ENCODE measurements at places on chromosomes 16 and 17.

DNA sequence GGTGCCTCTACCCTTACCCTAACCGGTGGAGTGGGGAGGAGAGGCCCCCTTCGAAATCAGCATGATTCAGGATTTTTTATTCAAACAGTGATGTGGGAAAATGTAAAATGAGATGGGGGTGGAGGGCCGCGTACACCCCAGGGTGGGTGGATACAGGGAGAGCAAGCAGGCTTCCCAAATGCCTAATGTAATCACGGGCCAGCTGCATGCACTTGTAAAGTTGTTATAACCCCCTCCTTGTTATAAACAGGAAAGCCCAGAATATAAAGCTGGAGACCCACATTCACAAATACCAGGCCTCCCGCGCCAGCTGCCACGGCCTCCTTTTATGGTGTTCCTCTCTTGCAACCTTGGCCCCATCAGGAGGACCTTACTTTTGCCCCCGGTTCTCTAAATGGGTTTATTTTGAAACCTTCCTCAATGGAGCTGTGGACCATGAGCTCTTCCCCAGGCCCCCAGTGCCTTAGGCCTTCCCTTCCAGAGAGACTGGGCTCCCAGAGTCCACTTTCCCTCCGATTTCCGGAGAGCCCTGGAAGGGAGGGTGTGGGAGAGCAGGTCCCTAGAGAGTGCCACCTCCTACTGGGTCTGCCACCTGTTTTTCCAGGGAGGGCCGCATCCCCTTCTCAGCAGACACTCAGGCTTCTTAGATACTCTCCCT is 906 bp upstream of the FOXL1 start:
- no peak for DNase-seq

GRCh38 chr16:54171626-54172537 is 114.7 kb downstream of the IRX3 start:
- no peak for DNase-seq

GRCh38 chr17:28675490-28675889 is 13.5 kb downstream of the SUPT6H start:
- no peak for DNase-seq

GRCh38 chr17:76318586-76318985 is 10.5 kb upstream of the QRICH2 start:
- DNase-seq: no peak

DNA sequence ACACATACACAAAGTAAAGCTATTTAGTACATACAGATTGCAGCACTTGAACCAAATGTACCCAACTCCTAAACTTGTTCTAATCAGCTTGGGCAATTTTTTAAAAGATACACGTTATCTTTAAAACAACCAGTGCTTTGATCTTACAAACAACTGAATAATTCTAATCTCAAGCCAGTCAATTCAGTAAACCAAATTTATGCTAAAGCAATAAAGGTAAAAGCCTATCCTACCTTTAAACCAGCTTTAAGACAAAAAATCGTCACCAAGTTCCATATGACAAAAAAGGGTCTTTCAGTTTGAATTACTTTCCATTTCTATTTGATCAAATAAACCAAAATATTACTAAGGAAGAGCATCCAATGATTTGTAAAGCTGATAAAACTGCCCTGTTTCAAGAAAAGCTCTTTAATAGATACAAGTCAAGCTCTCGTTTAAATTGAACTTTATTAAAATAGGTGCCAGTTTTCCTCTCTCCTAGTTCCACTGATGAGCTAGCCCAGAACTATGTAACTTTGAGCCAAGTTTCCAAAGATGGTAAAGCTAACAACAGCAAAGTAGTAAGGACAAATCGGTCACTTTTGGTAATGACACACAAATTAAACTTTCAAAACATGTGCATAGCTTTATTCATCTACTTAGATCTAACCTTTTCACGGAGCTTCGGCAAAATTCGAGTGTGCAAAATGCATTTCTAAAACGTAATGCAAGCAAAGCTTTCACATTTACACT is 10.2 kb downstream of the CRYBA1 start:
- DNase-seq: no peak

DNA sequence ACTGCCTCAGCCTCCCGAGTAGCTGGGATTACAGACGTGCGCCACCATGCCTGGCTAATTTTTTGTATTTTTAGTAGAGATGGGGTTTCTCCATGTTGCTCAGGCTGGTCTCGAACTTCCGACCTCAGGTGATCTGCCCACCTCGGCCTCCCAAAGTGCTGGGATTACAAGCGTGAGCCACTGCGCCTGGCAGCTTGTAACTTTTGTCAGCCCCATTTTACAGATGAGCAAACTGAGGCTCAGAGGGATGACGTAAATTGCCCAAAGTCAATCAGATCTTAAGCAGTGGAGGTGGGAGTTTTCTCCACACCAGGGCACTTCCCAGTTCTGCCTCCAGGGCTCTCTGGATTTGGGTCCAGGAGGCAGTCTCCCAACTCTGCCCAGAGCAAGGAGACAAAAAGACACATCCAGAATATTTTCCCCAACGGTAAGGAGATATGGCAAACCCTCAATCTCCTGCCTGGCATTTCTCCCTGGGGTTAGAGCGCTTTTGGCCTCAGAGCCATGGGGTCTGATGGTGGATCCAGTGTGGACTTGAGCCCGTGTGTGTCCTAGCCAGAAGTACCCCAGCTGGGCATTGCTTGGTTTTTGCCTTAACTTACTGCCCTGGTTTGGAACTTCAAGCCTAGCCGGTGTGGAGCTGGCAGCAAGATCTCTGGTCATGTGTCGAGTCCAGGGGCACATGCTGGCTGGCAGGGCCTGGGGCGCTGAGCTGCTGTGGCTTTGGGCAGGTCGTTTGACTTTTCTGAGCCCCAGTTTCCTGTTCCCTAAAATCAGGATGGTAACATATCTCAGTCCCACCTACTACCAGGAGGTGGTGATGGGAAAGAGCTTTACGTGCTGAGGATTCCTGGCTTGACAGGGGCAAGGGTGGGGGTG is 3.4 kb downstream of the ADAM11 start:
- DNase-seq: no peak

- DNase-seq: no peak
These were observed 354.1 kb downstream of the KCNJ2 start for GRCh38 chr17:70523426-70523825.

DNA sequence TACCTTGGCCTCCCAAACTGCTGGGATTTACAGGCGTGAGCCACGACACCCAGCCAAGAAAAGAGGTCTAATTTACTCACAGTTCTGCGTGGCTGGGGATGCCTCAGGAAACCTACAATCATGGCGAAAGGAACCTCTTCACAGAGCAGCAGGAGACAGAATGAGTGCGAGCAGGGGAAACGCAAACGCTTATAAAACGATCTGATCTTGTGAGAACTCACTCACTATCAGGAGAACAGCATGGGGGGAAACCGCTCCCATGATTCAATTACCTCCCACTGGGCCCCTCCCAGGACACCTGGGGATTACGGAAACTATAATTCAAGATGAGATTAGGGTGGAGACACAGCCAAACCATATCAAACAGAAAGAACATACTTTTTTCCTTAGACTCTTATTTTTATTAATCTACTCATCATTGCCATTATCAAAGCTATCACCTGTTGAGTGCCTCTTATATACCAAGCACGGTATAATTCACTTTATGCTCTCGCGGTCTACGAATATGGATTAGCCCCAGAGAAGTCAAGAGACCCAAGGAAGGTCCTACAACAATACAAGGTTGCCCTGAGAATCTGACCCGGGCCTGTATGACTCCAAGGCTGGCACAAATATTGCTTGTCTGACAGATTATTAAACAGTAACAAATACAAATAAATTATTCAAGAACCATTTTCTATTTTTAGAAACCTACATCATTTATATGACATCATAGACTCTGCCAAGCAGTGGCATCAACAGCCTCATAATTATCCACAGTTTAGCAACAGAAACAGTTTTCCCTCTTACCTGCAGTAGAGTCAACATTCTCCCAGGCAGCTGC is 2.4 kb downstream of the POLR3K start:
- DNase-seq: no peak

DNA sequence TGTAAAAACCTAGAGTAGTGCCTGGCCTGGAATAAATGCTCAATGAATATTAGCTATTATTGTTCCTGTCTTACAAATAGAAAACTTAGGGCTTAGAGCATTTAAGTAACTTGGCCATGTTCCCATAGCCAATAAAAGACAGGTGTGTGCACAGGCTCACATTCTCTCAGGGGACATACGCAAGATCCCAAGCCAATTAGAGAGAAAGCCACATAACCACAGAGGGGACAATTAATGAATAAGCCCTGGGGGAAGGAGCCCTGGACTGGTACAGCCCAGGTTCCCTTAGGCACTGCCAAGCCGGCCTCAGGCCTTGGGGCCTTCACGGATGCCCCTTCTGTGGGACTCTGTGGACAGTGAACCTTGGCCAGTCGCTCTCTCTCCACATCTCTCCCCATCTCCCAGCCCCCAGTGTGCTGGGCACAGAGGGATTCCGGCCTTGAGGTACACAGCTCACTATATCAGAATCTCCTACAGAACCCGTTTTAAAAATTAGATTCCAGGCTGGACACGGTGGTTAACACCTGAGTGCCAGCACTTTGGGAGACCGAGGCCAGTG is 27.3 kb upstream of the ABCC12 start:
- no peak for DNase-seq

DNA sequence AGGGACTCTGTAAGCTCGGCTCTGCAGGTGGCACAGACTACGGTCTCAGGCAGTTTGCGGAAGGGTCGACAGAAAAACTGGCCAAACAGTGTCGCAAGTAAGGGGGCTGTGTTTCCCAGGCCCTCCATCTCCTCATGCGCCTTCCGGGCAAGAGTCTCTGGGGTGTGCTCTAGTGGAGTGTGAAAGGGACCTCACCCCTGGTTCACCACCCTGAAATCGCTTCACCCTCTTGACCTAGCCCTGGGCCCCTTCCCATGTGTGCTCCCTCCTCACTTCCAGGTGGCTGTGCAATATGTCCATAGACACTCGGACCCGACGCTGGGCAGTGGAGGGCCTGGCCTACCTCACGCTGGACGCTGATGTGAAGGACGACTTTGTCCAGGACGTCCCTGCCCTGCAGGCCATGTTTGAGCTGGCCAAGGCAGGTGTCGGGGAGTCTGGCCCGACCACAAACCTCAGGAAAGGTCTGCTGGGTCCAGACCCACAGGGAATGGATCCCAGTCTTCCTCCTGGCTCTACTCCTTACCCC is 22.3 kb downstream of the UNC45B start:
- no peak for DNase-seq

- no peak for DNase-seq
These were observed 272.0 kb downstream of the MAF start for GRCh38 chr16:79328402-79329165.

GRCh38 chr16:57137043-57137442 is 44.7 kb downstream of the CPNE2 start:
- DNase-seq: no peak

GRCh38 chr17:73600103-73600871 is 44.0 kb downstream of the SDK2 start:
- DNase-seq: no peak

DNA sequence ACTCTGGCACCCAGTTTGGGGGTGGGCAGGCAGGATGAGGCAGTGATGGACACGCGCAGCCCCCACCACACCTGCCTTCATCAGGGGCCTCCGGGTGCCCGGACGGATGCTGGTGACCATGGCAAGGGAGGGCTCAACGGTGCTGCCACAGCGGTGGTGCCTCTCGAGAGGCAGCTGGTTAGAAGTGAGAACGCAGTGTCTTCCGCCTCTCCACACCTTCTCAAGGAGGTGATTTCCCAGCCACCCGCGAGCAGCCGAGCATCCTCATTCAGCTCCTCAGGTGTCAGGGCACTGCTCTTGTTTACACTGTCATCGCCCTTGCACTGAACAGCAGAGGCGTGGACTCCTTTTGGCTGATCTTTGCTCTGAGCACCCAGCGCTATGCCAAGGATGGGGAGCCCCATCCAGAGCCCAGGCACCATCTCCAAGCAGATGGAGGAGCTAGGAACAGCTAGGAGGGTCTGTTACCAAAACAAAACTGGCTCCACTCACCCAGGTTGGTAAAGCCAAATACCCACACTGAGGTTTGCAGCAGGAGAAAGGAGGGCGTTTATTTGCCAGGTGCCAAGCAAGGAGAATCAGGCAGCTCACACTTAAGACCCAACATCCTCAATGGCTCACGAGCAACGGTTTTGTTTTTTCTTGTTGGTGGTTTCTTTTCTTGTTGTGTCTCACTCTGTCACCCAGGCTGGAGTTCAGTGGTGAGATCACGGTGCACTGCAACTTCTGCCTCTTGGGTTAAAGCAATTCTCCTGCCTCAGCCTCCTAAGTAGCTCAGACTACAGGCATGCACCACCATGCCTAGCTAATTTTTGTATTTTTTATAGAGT is 174.3 kb upstream of the TNRC6C start:
- DNase-seq: peak; percentile 19

DNA sequence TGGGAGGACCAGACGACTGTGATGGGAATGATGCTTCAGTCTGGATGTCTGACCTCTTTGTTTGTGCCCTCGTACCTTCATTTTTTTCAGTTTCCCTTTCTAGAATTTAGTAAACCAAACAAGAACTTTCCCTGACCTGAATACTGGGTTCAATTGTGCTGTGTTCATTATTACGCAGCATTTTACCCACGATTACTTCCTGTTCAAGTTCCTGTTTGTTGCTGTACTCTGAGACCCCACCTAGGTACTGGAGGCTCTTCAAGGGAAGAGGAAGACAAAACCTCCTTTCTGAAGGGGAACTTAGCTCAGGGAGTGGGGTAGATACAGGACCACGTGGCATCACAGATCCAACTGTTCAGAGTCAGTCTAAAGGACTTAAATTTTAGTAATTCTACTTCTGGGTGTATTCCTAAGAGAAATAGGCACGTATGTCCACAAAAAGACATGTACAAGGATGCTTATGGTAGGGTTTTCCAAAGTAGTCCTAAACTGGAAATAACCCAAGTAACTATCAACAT is 9.2 kb upstream of the PRKCB start:
- DNase-seq: no peak

- peak; percentile 47 for DNase-seq
These were observed 29.4 kb downstream of the HMOX2 start for GRCh38 chr16:4505356-4506147.

- DNase-seq: no peak
These were observed 8.2 kb downstream of the CENPX start for GRCh38 chr17:82014432-82014831.

DNA sequence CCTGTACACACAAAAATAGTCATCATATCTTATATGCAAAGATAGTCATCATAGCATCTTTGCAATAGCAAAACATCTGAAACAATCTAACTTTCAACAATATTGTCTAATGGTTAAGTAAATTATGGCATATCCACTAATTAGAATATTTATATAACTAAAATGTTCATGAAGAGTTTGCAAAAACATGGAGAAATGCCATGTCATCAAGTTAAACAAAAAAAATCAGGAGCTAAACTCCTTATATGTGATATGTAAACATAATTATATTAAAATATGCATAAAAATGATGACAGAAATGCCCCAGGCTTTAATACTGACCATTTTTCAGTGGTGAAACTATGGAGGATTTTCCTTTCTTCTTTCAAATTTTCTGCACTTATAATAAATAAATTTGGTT is 22.3 kb upstream of the XYLT1 start:
- no peak for DNase-seq

GRCh38 chr17:82324566-82325285 is 7.3 kb upstream of the CD7 start:
- no peak for DNase-seq

- DNase-seq: no peak
These were observed 16.6 kb downstream of the RMI2 start for GRCh38 chr16:11361701-11362451.

Measured in stimulated activated CD4-positive, alpha-beta T cell treated with anti-CD3 and anti-CD28 coated beads, Interleukin-2, amount 100 ng/mL, for 48 hours (primary cell).